ENCODE measurements at places on chromosomes 2 and 18. TPM values are rescaled to one million over a fixed set of nuclear protein-coding genes. Genes with fewer than 3 reads are reported as not detected.

Gene NEU4
- total RNA-seq, result not detected

Gene NT5C1B
- total RNA-seq, result not detected

DNA sequence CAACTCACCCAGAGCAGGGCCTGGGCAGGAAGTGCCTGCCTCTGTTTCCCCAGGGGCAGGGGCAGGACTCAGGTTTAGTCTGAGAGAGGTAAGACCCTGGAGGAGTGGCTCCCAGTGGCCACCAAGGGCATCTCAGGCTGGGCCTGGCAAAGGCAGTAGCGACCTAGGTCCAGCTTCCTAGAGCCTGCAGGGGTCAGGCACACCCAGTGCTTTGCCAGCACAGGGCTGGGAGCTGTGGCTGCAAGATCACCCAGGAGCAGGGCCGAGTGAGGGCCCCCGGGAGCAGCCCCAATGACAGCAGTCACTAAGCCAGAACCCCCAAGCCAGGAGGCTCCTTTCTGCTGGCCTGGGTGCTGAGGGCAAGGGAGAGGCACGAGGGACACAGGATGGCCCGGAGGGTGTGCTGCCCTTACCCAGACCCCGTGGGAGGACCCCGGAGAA is 8.8 kb upstream of the DUSP2 start:
- no peak for DNase-seq

- no peak for DNase-seq
Observed at GRCh38 chr2:48043131-48043700, 136.9 kb upstream of the FBXO11 start.

GRCh38 chr18:7447318-7448028 is 119.6 kb upstream of the PTPRM start:
- DNase-seq, result no peak

Data from MG63 (cell line).